ENCODE measurements at places on chromosomes 1 and 21. TPM values are rescaled to one million over a fixed set of nuclear protein-coding genes. Genes with fewer than 3 reads are reported as not detected.

DLGAP3 gene
- total RNA-seq, result not detected

UTS2 gene
- total RNA-seq, result not detected

HOOK1 gene
- under 0.01 TPM for total RNA-seq

BMP8B gene
- total RNA-seq, result under 0.01 TPM

Measured in vein endothelial cell (primary cell).